HFF-Myc (cell line): ENCODE measurements at places on chromosomes 11 and 22.

GRCh38 chr11:46649180-46649738, 31.9 kb downstream of the ATG13 start:
- DNase-seq: peak; percentile 77

GRCh38 chr11:133269267-133269666, 263.0 kb downstream of the OPCML start:
- no peak for DNase-seq

- no peak for DNase-seq
Measured at GRCh38 chr22:40541300-40541699, 95.2 kb downstream of the MRTFA start.

DNA sequence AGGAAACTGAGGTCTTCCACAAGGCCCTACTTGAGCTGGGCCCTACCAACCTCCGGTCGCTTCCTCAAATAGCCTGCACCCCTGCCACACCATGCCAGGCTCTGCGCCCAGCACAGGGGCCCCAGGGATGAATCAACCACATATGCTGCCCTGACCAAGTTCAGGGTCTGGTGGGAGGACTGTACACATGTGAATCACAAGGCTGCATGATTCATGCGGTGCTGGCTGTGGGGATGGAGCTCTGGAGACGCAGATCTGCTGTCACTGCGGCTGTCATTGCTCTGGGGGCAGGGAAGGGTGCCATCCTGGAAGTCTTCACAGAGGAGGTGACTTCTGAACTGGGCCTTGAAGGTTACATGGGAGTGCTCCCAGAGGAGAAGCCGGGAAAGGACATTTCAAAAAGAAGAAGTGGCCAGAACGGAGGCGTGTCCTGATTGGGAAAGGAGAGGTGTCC, 21.5 kb downstream of the CYTH4 start:
- DNase-seq: peak; percentile 81

DNA sequence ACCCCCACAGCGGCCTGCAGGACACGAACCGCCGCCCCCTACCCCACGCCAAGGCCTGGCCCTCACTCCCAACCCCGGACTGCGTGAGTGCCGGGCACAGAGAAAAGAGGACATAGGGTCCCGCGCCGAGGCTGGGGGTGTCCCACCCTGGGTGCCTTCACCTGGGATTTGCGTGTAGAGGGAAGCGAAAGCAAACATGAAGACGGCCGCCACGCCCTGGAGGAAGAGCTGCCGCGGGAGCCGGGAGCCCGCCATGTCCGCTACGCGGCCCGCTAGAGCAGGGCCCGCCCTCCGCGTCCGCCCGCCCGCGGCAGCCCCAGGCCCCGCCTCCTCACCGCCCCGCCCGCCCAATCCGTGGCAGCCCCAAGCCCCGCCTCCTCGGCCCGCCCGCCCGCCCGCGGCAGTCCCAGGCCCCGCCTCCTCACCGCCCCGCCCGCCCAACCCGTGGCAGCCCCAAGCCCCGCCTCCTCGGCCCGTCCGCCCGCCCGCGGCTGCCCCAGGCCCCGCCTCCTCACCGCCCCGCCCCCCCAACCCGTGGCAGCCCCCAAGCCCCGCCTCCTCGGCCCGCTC, at the start of gene LMF2:
Gene LMF2, minus strand, starts transcription at position 282 of the 570 bp plus-strand sequence. Its CDS starts 27 bp downstream, at position 255.
- DNase-seq: no peak

- DNase-seq: no peak
Measured at GRCh38 chr11:12707500-12707880, 33.3 kb downstream of the TEAD1 start.

GRCh38 chr11:16392616-16393015, 36.3 kb upstream of the SOX6 start:
- no peak for DNase-seq

GRCh38 chr22:37734402-37734700, 37.5 kb downstream of the TRIOBP start:
- DNase-seq: no peak

GRCh38 chr22:30940685-30941362, 27.8 kb downstream of the MORC2 start:
- no peak for DNase-seq

GRCh38 chr11:121494355-121495099, 41.8 kb upstream of the SORL1-AS1 start:
- no peak for DNase-seq
